ENCODE measurements at places on chromosomes 4 and X.

GRCh38 chr4:3040452-3041191 lies 33.7 kb downstream of the HTT-AS start:
- DNase-seq, result no peak

- no peak for DNase-seq
These were observed 13.9 kb downstream of the ALB start for GRCh38 chr4:73417973-73418372.

GRCh38 chr4:48141048-48141447 lies 7.0 kb upstream of the TXK start:
- DNase-seq, result peak; percentile 9

- DNase-seq, result no peak
These were observed 84.6 kb downstream of the RELL1 start for GRCh38 chr4:37601531-37601930.

DNA sequence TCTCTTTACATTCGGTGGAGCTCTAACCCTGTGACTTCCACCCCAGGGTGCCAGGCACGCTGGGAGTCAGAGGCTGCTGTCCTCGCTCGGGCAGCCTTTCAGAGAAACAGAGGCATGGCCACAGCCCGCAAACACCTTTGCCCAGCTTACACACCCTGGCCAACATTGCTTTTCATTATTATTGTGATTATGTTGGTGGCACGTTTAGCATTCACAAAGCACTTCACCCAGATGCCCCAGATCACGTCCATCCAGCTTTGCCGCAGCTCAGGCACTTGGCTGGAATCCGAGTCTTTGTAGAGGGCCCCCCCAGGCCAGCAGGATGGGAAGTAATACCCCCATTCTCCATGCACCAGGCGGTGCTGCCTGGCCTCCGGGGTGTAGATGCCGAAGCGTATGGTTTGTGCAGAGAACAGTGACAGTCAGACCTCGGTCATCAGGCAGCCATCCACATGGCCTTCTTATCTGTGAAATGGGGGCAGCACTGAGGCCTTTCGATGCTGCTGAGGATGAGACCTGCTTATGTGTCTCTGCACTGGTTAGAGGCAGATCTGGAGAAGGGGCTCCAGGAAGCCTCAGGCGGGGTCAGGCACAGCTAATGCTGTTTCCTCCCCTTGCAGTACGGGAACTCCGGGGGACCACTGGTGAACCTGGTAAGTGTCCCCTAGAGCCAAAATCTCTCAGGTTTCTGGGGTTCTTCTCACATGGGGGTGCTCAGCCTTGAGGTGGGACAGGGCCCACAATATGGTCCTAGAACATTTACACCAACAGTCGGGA lies 22.3 kb downstream of the HTRA3 start:
- no peak for DNase-seq

- no peak for DNase-seq
These were observed 121.1 kb downstream of the BANK1 start for GRCh38 chr4:101911616-101912015.

DNA sequence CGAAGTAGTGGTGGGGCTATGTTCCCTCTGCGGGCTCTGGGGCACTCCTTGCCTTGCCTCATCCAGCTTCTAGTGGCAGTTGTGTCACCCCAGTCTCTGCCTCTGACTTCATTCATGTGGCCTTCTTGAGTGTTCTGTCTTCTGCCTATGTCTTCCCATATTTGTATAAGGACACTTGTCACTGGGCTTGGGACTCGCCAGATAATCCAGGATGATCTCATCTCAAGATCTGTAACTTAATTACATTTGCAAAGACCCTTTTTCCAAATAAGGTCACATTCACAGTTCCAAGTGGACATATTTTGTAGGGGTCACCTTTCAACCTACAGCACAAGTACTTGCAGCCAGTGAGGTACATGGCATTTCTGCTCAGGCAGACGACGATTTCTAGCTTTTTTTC lies 30.3 kb upstream of the CLDN24 start:
- no peak for DNase-seq

GRCh38 chr4:136687118-136687517 lies 845.2 kb downstream of the PCDH18 start:
- DNase-seq, result no peak

GRCh38 chrX:139784807-139785206 lies 76.8 kb upstream of the MCF2 start:
- no peak for DNase-seq

DNA sequence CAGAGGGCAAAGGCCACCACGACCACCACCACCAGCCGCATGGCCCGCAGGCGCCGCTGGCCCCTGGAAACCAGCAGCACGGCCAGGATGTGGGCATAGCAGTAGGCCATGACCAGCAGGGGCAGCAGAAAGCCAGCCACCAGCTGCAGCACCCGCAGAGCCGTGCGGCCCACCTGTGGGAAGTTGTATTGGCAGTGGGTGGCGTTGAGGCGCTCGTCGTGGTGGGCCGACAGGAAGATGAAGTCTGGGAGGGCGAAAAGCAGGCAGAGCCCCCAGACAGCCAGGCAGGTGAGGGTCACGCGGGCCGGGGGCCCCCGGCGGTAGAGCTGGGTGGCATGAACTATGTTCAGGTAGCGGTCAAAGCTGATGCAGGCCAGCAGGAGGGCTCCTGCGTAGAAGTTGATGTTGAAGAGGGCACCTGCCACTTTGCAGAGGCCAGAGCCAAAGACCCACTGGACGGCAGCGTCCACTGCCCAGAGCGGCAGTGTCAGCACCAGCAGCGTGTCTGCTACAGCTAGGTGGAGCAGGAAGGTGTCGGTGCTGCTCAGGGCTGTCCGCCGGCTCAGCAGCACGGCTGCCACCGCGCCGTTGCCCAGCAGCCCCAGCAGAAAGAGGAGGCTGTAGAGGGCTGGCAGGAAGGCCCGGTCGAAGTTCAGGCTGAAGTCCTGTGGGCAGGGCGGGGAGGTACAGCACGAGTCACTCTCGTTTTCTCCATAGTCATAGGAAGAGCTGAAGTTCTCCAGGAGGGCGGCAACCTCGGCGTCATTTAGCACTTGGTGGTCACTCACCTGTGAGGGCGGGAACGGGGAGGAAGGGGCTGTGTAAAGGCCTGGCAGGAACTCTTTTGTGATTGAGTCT lies 1.4 kb downstream of the CXCR3 start:
- no peak for DNase-seq

DNA sequence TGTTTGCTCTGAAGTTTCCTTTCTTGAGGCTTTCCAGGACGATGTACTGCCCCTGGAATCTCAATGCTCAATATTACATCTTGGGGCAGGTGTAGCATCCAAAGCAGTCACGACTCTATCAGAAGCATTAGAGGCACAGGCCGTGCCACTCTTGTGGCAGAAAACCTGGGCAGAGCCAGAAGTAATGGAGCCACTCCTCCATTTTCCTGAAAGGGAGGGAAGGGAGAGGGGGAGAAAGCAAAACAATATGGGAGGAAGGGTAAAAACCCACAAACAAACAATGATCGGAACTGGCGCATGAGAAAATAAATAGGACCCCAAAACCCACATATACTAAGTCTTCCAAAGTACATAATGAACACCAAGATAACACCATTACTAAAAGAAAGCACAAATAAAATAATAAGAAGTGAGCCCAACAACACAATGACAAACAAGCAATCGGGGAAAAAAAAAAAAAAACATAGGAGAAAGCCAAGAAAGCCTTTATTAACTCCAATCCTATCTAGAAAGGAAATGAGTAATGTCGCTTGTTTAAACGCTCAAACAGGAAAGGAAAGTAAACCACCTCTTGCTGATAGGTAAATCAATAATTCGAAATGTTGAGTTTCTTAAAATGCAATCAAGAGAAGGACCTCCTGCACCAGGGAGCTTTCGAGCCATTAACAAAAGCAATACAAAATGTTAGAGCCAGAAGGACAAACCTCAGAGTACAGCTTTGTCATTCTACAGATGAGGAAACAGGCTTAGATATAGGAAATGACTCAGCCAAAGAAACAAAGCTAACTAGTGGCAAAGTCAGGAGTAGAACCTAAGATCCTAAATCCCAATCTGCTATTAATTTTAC lies 117.4 kb downstream of the ATRX start:
- peak; percentile 2 for DNase-seq

DNA sequence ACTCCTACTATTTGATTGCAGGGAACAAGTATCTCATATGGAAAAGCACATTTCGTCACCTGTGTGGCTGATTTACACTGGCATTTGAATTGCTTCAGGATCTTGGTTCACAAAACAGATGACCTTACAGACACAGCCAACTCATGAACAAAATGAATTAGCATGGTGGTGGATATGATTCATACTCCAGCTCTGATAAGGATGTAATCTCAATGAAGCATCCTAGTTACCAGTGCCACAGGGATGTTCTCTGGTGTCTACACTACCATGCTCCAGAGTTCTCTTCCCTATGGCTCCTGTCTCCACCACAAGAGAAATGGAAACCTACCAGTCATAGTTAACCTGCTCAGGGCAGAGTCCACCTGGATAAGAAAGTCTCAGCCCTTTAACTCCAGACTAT lies 40.7 kb downstream of the TEC start:
- no peak for DNase-seq

DNA sequence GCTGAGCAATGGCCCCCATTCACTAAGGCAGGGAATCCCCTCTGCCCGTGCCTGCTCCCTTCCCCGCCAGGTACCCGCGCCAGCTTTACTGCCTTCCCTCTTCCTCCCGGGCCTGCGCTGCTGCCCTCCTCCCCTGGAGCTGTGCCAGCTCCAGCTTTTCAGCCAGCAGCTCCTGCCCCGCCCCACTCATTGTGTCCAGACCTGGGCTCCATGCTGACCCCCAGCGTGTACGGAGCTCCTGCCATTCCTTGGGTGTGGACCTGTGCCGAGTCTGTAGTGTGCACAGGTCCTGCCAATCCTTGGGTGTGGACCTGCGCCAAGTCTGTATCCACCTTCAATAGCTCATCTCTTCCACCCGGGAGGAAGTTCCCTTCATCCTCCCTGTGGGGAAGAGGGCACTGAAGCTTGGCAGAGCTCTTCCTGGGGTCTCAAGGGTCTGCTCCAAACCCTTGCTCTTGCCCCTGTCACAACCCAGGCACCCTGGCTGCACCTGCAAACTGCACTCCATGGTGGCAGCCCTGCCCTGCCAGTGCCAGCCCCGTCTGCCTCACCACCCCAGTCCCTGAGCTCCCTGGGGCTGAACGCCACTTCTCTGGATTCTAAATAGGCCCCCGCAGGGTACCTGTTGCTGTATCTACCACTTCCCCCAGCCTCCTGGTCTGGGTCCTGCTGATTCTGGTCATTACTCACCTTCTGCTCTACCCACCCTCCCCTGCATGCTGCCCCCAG lies 63.9 kb downstream of the TRMT44 start:
- DNase-seq, result no peak

DNA sequence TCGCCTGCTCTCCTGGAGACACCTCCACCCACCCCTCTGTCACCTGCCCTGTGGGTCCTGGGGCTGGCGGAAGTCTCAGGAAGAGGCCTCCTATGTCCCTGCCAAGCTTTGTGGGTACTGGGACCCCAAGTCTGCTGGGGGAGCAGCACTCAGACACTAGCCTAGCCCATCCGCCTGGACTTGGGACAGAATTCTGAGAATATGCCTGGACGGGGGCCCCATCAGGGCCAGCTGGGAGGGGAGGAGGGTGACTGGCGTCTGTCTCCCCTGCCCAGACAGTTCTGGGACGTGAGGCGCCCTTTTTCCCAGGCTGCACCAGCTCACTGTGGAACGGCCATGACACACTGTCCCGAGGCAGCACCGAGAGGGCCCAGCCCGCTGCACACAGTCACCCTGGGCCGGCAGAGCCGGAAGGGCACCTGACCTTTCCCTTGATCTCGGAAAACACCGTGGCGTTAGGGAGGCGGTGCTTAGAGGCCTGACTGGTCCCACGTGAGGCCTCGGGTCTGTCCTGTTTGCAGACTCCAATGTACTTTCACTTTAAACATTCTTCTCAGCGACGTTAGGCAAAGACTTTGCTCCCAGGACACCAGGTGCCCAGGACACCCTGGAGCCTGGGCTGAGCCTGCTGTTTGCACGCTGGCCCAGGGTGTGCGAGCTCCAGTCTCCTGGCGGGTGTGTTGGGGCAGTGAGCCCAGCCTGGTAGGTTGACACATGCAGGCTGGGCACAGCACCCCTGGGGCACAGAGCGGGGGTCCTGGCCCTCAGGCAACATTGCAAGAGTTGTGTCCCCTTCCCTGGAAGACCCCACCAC lies 700 bp downstream of the SLC26A1 start:
- DNase-seq, result no peak

GRCh38 chrX:77740376-77740905 lies 45.6 kb downstream of the ATRX start:
- DNase-seq, result no peak

DNA sequence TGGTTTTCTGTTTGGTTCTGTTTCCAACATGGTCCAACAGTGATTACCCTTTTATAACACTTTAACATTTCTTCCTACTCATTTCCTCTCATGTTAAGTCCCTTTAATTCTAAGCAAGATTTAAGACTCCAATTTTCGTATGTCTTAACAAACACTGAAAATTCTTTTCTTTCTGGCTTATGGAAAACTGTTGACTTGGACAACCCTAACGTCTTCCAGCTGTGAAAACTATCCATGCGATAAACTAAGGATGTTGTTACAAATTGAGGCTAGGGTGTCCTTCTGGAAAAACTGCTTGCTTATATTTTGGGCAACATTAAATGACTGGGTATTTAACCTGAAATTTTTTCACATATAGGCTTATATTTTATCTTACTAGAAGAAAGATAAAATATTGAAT lies 33.9 kb upstream of the RTL3 start:
- no peak for DNase-seq

- DNase-seq, result no peak
These were observed 46.4 kb downstream of the BEX1 start for GRCh38 chrX:103017542-103017941.

DNA sequence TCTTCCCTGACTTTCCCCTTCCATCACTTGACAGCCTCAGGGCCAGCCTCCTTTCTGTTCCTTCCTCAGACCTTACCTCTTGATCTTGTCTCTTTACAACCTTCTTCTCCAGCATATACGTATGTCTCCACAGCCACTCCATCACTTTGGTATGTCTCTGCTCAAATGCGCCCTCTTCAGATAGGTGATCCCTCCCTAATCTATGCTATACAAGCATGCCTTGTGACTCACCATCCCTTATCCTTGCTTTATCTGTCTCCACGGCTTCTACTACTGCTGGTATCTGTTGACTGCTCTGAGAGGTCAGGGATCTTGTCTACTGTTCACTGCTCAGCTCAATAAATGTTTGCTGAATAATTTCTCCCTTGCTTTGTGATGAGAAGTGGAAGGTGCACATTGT lies 9.0 kb downstream of the ARAP2 start:
- DNase-seq, result no peak

DNA sequence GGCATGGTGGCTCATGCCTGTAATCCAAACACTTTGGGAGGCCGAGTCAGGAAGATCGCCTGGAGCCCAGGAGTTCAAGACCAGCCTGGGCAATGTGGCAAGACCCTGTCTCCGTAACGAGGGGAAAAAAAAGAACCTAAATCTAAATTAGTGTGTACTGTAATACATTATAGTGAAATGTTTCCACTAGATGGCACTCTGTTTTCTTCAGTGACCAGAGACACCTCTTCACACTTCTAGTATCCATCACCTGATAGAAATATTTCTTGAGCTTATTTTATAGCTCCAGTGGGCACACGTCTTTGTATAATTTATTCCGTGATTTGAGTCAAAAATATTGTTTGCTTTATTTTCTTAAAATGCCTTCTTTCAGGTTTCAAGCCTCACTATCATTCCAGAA lies 600.9 kb upstream of the DIPK2B start:
- no peak for DNase-seq

All from GM04503 (cell line).